Small intestine (tissue), 16 donors: ENCODE measurements at places on chromosomes 3 and 15. TPM values are rescaled to one million over a fixed set of nuclear protein-coding genes. Genes with fewer than 3 reads are reported as not detected.

The EOMES gene
- polyA plus RNA-seq, result 0.40 TPM

The USP13 gene
- polyA plus RNA-seq, result 2.9 TPM

The KIF9 gene
- polyA plus RNA-seq, result 19.3 TPM

The ROPN1 gene
- polyA plus RNA-seq, result not detected

The DRD3 gene
- not detected for polyA plus RNA-seq

The CCNB2 gene
- polyA plus RNA-seq, result 48.3 TPM

The ATXN7 gene
- 4.7 TPM for polyA plus RNA-seq

The NAALADL2 gene
- 0.27 TPM for polyA plus RNA-seq

The PCOLCE2 gene
- 0.37 TPM for polyA plus RNA-seq

The GHSR gene
- polyA plus RNA-seq, result not detected

The NUSAP1 gene
- polyA plus RNA-seq, result 32.6 TPM

The TMEM40 gene
- not detected for polyA plus RNA-seq

The GOLGA8J gene
- 0.27 TPM for polyA plus RNA-seq

The GOLGA8G gene
- not detected for polyA plus RNA-seq

The EPHB3 gene
- 16.7 TPM for polyA plus RNA-seq

The ZMAT3 gene
- polyA plus RNA-seq, result 4.2 TPM

The UBA7 gene
- polyA plus RNA-seq, result 27.7 TPM

The SLC28A2 gene
- polyA plus RNA-seq, result 47.1 TPM

The NPAP1 gene
- under 0.01 TPM for polyA plus RNA-seq
